Naive thymus-derived CD4-positive, alpha-beta T cell (primary cell): ENCODE measurements at places on chromosomes 12 and 14.

GRCh38 chr12:22250762-22251161, 83.7 kb downstream of the ST8SIA1 start:
- no peak for DNase-seq

- DNase-seq: no peak
Observed at GRCh38 chr12:62629413-62629812, 162.8 kb downstream of the MON2 start.

DNA sequence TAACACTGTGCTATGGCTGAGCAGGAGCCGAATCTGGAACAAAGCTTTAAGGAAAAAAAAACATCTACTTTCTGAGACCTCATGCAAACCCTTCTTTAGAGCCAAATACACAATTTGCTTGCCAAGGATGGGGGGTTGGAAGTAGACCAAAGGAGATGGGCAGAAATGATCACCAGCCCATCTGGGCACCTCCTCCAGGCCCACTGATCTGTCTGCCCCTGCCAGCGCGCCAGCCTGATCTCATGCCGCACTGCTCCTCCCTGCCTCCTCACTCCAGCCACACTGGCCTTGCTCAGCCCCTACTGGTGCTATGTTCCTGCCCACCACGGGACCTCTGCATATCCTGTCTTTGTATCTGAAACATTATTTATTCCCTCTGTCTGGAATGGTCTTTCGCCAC, 24.8 kb upstream of the RAB35 start:
- DNase-seq: no peak

DNA sequence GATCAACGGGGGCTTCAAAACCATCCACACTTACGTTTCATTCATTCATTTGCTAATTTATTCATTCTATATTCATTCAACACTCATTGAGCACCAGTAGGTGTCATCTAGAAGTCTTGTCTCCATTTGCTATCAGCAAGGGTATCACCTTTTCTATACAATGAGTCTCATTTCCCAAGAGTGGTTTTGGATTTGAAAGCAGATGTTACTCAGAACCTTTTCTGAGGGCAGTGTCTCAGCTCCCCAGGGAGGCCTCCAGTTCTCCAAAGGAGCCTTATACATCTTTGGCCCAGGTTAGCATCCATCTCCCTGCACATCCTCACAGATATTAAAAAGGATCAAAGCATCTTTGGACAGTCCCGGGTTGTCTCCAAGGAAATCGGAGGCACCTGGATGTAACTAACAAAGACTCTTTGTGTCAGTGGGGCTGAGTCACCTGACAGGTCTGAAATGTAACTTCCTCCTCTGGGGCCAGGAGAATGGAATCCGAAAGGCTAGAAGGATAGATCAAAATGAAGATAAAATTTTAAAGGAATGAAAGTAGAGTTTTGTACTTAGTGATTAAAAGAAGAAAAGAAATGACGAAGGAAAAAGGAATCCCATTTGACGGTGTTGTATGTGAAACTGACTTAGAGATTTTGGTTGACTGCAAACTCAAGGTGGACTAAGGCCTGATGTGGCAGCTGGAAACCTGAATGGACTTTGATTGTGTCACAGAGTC, 103.0 kb downstream of the VCPKMT start:
- no peak for DNase-seq

DNA sequence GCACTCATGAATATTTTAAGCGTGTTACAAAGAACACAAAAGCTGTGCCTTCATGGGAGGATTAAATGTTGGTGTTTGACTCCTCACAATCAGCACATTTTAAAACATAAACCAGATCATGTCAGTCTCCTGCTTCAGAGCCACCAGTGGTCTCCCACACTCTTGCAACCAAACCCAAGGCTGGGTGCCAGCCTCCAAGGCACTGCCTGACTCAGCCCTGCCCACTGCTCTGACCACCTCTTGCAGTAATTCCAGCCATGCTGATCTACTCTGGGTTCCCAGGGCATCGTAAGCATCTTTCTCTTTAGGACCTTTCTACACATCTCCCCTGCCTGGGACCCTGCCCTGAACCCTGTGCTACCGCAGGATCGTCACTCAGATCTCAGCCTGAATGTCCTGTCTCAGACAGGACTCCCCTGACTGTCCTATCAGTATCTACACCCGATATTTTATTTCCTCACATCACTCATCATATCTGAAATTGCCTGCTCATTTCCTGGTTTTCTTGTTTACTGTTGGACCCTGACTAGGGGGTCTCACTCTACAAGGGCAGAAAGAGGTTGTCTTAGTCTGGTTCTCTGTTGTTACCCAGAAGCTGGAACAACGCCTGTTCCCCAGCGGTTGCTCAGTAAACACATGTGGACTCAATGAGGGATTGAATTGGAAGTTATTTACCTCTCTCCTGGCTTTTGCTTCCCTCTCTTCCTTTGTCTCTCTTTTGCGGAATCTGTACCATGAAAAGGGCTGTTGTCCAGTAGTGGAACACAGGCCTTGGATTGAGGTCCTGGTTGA, 449.8 kb downstream of the RAD51B start:
- no peak for DNase-seq
